Stimulated activated CD8-positive, alpha-beta memory T cell treated with anti-CD3 and anti-CD28 coated beads, Interleukin-12 subunit alpha, Interleukin-12 subunit beta, amount 100 ng/mL, for 1 hour (primary cell): ENCODE measurements at places on chromosomes 2 and 18.
A peak's percentile ranks its signal among the peaks of the same experiment; 100 is the strongest.

GRCh38 chr2:169360984-169361705, 1.2 kb downstream of the LRP2 start:
- no peak for DNase-seq

GRCh38 chr2:38262069-38262871, 114.8 kb downstream of the ATL2 start:
- DNase-seq, result no peak

- no peak for DNase-seq
Measured at GRCh38 chr2:74893332-74893731, 59.4 kb downstream of the HK2 start.

DNA sequence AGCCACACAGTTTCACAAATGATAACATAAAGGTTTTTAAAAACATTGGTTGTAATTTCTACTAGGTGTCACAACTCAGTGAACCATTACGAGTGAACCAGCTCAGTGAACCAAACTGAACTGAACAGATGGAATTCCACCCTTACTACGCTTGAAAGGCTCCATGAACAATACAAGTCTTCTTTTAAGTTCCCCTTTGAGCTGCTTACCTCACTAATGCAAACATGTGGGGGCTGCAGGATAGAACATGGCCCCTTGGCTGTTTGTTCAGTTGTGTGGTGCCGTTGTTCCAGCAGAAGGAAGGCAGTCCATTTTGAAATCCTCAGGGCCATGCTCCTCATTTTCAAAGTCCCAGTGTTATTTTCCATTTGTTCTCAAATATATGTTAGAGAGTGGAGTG, 30.7 kb upstream of the KLHL14 start:
- no peak for DNase-seq

- no peak for DNase-seq
Measured at GRCh38 chr18:56199580-56200330, 438.6 kb downstream of the TXNL1 start.

GRCh38 chr2:105254531-105255210, 13.1 kb downstream of the GPR45 start:
- no peak for DNase-seq

- DNase-seq, result peak; percentile 23
Measured at GRCh38 chr2:127197475-127198385, 22.4 kb downstream of the CYP27C1 start.

GRCh38 chr2:171325886-171326585, 107.8 kb downstream of the METTL8 start:
- DNase-seq, result no peak

DNA sequence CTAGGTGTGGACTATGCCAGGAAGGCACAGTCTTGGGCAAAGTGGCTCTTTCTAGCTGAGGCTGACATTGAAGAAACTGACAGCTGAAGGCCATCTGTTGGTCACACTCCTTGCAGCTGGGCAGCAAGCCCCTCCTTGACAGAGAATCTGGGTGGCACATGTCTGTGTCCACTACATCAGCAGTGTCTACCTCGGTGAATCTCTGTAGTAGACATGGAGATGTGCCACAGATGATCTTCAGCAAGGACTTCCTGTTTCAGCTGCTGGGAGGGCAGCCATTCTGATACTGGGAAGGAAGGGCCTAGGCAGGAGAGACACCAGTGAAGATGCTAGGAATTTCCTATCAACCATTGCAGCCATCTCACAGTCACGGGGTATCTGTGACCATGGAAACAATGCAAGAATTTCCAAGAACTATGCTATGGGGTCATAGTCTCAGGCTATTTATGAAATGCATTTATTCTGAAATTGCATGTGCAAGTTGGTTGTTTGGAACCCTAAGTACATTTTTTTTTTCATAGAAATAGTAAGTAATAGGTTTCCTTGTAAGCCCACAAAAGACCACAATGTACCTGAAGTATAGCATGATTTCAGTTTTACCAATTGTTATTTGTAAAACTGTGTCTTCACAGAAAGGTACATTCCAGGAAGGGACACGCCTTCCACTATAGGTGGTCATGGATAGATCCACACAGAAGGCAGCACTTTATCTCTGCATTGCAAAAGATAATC, 63.8 kb upstream of the DARS1 start:
- no peak for DNase-seq

DNA sequence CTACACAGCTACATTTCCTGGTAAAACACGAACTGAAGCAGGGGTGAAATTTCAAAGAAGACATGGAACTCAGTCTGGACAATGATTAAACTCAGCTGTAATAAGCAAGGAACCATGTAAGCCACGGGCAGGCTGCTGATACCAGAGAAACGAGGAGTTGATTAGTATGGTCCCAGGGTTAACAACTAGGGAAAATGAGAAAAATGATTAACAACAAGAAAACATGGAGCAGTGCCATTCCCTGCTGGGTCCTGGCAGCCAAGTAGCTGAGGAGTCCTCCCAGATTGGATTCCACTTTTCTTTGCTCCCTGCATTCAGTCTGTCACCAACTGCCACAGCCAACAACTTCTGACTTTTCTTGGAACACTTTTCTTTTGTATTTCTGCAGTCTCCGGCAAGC, 517.0 kb upstream of the KLHL29 start:
- no peak for DNase-seq

DNA sequence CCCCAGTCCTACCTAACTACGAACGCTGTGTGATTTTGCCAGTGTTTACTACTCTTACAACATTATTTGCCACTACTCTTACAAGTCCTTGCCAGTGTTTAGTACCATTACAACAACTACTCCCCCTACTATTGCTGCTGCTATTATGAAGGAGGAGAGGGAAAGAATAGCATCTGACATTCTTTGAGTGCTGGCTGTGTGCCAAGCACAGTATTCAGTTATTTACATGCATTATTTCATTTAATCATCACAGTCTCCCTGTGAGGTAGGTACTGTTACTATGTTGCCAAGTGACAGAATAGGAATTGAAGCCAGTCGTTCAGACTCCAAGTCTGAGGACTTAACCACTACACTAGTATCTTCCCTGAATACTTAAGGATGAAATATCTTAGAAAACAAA, 185.9 kb upstream of the FOSL2 start:
- DNase-seq, result no peak

GRCh38 chr2:104412384-104412783, 441.5 kb upstream of the POU3F3 start:
- DNase-seq, result no peak

GRCh38 chr2:73827660-73828388, 937 bp upstream of the STAMBP start:
- no peak for DNase-seq

GRCh38 chr2:186347472-186347871, 138.6 kb upstream of the ZC3H15 start:
- DNase-seq, result no peak

DNA sequence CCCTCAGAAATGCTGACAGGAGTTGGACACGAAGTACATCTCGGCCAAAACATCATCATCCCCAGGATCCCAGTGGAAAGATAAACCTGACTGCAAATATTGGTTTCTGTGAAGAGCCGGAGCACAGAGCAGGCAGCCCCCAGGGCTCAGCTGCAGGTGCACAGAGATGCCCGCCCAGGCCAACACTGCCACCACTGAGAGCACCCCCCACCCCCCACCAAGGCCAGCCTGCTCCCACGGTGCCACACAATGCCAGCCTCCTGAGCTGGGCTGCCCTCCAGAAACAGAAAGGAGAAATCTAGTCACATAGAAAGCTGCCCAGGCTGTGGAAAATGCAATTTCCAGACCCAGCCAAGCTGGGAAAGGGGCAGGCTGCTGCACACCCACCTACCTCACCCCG, 71.7 kb downstream of the GALNT14 start:
- DNase-seq, result no peak

DNA sequence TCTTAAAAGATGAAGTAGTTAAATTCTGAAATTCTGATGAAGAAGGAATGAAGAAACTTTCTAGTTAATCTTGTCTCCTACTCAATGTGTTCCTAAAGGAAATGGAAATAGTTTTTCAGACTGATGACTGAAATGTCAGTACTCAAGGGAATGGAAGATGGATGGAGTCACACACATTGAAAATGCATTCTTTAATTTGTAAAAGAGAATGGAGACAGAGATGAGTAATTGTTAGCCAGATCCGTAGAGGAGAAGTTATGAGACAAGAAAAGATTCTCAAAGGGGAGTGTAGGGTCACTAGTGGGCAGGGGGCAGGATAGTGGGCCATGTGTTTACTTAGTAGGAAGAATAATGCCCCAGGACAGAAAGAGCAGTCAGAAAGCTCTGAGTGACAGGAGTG, 13.3 kb downstream of the ZSWIM2 start:
- DNase-seq, result no peak

DNA sequence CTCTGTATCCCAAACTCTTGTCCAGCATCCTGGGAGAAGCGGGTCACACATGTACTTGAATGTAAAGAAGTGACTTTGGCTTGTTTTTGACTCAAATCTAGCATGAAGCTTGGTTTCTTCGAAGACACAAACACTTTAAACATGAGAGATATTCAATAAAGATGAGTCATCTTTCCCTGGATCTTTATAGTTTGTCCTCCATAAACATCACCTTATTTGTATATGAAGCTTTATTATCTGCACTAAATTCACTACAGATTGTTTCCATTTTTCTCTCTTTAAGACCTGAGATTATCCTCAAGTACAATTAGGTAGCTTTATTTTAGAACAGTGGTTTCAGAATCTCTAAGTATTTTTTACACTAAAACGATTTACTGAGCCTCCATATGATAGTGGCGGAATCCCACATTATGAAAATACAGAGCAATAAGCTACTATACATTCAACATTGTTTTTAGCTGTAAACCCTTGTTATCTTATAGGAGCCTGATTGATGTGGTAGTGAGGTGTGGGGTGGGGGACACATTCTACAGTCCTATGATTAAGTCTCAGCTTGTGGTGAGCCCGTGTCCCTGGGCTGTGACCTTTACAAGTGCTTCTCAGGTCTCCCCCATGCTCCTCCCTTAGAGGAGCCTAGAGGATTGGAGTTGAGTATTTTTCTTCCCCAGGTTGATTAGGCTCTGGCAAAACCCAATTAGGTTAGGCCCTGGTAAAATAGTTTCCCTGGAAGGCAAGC, 79.6 kb upstream of the RAPGEF4 start:
- DNase-seq, result no peak

- DNase-seq, result peak; percentile 24
Measured at GRCh38 chr2:111897924-111898702, at the start of gene MERTK. Gene MERTK, plus strand, starts transcription at chr2:111898607. Its CDS starts 129 bp downstream, at chr2:111898736.

- DNase-seq, result no peak
Measured at GRCh38 chr18:56097621-56098020, 509.6 kb upstream of the TCF4 start.

- DNase-seq, result no peak
Measured at GRCh38 chr2:43230951-43231827, 4.8 kb upstream of the ZFP36L2 start.

DNA sequence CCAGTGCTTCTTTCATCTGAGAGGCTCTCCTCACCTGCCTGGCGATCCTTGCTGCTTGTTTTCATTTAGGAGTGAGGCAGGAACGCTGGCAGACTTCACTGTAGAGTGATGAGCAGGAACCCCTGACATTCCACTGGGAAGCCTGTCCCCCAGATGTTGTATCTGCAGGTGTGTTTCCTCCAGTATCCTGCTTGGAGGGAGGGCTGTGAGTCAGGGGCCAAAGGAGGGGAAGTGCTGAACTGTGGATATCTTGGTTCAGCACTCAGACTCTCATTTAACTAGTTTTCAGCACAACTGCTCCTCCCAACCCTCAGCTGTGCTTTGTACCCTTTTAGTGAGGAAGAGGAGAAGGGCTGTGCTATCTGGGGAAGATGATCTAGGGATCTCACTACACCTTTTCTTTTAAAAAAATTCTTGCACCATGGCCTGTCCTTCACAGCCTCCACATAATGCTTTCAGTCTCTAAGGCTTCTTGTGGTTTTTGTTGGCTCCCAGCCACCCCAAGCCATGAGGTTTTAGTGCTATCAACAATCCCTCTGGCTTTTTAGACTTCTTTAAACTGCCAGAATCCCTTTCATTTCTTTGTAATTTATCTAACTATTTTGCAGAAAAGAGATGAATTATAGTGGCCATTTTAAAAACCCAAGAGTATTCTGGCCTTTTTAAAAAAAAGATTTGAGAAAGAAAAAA, 11.2 kb downstream of the ANKAR start:
- no peak for DNase-seq

GRCh38 chr2:64972426-64972825, 16.8 kb upstream of the SLC1A4 start:
- no peak for DNase-seq

DNA sequence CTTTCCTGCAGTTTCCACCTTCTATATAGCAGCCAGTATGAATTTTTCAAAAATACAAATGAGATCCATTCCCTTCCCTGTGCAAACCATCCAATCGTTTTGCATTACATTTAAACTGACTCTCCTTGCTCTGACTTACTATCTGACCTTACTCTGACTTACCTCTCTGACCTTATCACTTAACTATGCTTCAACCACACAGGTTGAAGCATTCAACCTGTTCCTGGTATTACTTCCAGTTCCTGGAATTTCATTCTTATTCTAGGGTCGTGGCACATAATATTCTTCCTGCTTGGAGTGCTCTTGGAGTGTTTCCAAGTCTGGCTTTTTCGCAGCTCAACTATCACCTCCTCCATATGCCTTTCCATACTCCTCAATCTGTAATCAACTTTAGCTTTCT, 850.6 kb upstream of the CHAC2 start:
- no peak for DNase-seq

GRCh38 chr2:170845343-170845742, 28.7 kb downstream of the GAD1 start:
- DNase-seq, result no peak

- no peak for DNase-seq
Measured at GRCh38 chr2:31384351-31384750, 30.2 kb downstream of the XDH start.

DNA sequence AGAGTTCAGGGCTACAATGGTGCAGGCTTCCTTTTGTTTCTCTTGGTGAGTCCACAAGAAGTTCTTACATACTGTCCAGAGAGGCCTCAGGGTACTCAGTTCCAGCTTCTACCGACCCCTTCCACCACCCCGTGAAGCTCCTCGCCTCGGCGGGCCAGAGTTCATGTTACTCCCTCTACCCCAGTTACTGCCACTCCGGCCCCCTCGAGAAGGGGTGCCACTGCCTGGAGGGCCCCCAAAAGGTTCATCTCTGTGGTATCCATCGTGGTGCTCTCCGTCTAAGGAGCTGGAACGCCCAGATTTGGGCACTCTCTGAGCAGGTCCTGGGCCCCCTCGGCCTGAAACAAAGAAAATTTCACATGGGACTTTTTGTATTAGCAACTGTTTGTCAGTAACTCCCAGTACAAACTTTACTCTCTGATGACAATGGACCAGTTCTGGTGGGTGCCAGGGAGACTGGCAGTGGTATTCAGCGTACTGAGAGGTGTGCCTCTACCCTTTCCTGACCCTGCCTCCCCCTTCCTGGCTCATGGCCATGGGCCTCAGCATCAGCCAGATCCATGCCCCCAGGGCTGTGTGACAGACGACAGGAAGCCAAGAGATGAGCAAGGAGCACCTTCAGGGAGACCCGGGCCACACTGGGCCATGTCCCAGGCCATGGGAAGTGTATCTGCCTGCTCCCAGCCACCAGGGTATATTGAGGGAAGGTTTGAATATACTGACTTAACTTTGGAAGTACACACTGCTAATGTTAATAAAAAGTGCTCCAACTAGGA, 5.1 kb downstream of the SFT2D3 start:
- DNase-seq, result no peak

GRCh38 chr18:7201096-7201495, 29.8 kb upstream of the LRRC30 start:
- DNase-seq, result no peak

- DNase-seq, result no peak
Measured at GRCh38 chr2:2012505-2012904, 268.2 kb upstream of the PXDN start.
